GM12892 (cell line): ENCODE measurements at places on chromosomes 4 and X.

- DNase-seq, result no peak
These were observed 39.0 kb upstream of the SLC7A3 start for GRCh38 chrX:70969635-70970481.

GRCh38 chr4:186291256-186291890 lies 25.4 kb downstream of the F11 start:
- DNase-seq, result no peak

DNA sequence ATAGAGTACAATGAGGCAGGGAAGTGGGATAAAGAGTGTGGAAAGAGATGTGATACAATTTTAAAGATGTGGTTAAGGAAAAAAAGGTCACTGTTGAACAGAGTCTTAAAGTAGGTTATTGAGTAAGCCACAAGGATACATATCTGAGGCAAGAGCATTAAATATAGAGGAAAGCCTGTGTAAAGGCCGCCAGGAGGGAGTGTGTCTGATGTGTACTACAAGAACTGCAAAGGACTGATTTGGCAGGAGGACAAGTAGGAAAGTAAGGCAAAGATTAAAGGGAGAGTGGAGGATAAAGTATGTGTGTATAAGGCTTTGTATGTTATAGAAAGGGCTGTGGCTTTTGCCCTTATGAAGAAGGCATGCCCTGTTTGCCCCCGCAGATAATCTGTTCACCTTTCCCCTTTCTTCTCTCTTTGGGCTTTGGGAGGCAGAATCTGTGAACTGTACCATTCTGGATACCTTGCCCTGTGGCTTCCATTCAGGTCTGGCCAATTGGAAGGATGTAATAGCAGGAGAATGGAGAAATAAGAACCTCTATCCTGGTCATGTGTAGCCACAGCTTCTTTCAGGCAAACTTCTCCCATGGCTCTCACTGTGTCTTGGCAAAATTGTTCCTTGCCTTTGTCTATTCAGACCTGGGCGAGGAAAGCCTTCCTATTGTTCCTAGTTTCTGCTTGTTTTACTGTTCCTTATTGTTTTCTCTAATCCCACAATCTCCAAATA lies 68.9 kb upstream of the FAM47B start:
- DNase-seq, result no peak

- no peak for DNase-seq
These were observed 39.4 kb upstream of the SHROOM4 start for GRCh38 chrX:50853399-50853798.

DNA sequence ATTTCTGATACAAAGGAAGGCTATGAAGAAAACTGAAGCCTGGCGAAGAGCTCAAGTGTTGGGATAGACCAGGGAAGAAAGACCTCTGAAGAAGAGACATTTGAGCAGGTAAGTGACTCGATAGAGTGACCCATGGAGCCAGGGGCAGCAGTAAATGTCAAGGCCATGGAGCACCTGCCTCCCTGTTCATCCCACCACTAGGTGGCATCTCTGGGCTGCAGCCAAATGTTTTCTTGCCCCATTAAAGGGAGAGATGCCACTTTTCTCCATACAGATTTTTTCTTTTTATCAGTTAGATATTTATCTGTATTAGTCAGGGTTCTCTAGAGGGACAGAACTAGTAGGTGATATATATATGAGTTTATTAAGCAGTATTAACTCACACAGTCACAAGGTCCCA lies 4.9 kb upstream of the ZNF81 start:
- peak; percentile 22 for DNase-seq
